ENCODE measurements at places on chromosomes 1 and 21. TPM values are rescaled to one million over a fixed set of nuclear protein-coding genes. Genes with fewer than 3 reads are reported as not detected.

- no peak for DNase-seq
Observed at GRCh38 chr1:181608948-181609347, 125.6 kb downstream of the CACNA1E start.

DNA sequence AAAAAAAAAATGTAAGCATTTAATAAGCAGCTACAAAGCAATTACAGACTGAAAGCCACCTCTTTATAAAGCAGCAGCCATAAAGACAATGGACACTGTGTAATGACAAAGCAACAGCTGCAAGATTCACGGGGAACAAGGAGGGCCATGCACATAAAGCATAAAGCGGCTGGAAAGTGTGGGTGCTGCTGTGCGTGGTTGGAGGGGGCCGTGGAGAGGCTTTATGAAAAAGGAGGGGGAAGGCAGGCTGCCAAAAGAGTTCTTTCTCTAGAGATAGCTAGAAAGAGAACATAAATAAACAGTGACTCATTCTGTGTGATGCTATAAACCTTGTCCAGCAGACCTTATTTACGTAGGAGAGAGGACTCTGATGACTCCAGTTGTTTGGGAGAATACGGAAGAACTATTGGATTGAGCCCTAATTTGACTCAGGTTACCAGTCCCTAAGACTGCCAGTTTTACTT is 49.3 kb downstream of the ADAMTS1 start:
- peak; percentile 90 for DNase-seq

PADI4 gene
- not detected for total RNA-seq

DNA sequence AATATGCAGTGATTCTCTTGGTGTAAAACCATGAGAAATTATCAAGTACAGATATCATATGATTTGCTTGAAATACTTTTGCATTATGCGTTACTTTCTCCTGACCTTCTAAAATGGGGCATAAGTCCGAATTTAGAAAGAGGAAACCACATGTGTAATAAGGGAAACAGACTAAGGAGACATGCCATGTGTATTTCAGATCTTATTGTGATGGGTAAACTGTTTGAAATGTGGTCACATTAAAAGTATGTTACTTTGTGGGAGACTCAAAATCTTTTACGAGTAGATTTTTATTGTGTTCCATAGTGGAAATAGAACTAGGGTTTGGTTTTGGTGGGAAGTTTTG is 173.0 kb downstream of the NFIA start:
- no peak for DNase-seq

ELAPOR1 gene
- 185 TPM for total RNA-seq

DNA sequence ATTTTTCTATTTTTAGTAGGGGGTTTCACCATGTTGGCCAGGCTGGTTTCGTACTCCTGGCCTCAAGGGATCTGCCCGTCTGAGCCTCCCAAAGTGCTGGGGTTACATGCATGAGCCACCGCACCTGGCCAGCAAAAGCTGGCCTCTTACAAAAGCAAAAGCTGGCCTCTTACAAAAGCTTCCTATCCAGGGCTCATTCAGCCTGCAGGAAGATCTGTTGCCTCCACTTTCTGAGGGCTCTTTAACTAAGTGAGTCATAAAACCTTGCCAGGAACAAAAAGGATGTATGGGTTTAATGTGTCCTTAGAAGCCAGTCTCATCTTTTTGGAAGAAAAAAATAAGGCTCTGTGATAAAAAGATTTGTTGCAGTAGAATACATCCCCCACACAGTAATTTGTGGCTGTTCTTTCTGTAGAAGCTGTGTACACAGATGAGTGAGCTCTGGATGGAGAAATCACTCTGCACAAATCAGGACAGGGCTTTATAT is 15.0 kb downstream of the HTR1D start:
- no peak for DNase-seq

DNA sequence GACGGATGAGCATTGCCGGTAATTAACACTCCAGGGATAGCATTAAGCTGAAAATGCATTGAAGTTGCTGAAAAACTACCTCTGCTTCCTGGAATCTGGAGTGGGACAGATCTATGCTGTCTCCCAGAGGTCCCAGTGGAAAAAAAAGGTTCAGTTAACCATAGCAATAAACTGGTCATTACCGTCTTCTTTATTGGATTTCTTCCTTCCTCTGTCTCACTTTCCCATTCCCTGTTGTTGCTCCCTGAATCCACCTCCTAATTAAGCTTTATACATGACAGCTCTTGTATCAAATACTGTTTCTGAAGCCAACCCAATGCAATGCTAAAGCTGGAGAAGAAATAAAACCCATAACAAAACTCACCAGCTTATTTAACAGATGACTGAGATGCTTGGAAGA is 1805.9 kb downstream of the NCAM2 start:
- no peak for DNase-seq

- DNase-seq = peak; percentile 47
Observed at GRCh38 chr1:220894025-220894923, 15.0 kb downstream of the HLX start.

- DNase-seq = no peak
Observed at GRCh38 chr1:17004466-17005364, 7.0 kb downstream of the ATP13A2 start.

TACSTD2 gene
- total RNA-seq = 12.1 TPM

SDHB gene
- 117 TPM for total RNA-seq

Data from stomach (tissue), 19 donors.